NCI-H345 (cell line): ENCODE measurements at places on chromosomes 6 and 20.

- DNase-seq: peak; percentile 50
Measured at GRCh38 chr20:32672394-32672981, 1.3 kb downstream of the C20orf203 start.

DNA sequence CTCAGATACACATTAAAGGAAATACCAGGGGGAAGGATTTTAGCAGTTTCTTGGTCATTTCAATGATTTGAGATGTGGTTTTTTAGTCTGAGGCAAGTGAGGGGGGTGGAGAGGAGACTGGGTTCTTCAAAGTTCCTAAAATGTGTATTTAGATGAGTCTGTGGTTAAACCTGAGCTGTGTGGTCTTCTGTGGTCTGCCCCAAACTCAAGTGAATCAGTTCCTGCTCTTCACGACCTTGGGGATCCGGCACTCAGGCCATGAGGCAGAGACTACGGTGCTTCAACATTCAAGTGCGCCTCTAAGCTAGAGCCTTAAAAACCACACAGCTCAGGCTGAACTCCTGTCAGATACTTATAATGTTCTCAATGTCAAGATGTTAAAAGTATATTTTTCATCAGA lies 406.7 kb downstream of the LMBRD1 start:
- DNase-seq: no peak

DNA sequence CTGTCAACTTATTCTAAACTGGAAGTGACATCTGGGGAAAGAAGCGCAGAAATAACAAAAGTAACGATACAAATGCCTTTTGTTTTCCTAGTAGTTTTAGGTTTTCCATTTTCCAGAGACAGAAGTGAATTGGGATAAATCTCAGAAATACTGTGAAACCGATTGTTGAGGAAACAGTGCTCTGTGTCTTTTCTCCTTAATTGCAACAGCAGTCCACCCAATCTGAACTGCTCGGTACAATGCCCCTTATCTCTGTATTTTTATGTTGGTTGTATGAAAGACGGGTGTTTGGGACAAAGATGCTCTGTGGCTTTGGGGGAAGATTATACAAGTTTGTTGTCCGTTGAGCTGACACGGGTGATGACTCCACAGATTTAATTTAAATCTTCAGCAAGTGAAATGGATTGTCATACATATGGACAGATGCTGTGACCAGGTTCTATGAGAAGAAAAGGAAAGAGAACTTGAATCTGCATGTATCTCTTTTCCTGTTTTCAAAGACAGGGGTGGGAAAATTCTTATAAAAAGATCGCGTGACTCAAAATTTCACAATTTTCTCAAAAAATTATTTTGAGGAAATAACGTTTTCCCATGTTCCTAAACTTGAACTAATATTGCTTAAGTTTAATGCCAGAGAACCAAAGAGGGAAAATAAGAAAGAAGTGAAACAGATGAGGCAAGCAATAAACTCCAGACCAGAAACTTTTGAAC lies 41.2 kb downstream of the SASH1 start:
- DNase-seq: no peak

DNA sequence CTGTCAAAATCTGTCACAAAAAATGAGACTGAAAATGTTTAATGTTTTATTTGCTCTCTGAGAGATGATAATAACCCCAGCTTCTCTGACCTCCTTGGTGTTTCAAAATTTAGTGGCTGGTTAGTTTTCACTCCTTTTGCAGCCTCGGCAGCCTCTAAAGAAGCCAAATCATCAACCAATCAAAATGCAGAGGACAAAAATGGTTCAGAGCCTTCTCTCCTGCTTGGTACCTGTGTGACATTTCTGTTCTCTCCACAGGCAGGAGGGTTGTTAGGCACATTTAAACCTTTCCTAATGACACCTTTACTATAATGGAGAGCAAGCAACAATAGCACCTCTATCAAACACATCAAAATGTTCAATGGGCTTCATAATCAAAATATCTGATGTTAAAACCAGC lies 375.5 kb downstream of the HACE1 start:
- DNase-seq: no peak

DNA sequence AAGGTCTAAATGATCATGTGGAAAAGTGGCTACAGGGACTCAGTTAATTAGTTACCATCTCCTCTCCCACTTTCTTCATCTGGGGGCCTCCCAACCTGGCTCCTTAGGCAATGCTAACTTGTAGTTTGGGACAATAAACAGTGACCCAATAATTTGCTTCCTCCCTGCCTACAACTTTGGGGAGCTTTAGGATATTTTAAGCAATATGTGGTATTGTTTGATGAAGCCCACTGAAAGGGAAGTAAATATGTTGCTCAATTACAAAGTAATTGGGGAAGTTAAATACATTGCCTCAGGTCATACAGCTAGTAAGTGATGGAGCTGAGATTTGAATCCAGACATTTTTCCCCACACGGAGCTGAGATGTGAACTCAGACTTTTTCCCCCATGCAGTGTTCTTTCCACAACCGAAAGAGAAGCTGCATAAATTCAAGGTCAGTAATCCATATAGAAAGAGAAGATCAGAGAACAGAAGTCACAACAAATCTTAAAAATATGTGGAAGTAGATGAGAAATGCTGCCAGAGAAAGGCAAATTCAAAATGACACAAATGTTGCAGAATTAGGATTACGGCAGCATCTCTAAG lies 26.6 kb downstream of the ZHX3 start:
- DNase-seq: no peak

DNA sequence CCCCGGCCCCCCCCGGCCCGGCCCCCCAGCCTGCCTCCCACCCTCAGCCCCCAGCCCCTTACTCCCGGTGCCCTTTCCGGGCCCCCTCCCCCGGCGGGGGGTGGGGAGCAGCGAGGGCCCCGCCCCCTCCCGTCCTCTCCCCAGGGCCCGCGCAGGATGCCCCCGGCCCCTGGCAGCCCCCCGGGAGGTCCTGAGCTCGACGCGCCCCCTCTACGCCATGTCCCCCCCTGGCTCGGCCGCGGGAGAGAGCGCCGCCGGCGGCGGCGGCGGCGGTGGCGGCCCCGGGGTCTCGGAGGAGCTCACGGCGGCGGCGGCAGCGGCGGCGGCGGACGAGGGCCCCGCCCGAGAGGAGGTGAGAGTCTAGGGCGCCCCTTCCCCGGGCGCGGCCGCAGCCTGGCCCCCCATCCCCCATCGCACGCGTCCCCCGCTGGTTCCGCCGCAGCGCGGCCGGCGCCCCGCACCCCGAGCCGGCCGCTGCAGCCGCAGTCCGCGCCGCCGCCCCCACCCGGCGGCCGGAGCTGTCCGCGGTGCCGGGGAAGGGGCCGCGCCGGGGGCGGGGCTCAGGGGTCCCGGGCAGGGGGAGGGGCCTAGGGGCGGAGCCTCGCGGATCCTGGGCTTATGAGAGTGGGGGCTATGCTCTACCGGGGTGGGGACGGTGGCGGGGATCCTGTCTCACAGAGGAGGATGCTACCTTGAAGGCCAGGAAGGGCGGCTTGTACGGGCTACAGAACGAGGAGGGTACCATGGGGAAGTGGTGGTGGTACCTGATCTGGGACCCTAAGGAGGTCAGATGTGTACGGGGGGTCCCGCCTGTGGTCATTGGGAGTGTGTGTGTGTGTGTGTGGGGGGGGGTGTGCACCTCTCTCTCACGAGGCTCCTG lies 516 bp downstream of the TMEM151B start:
- DNase-seq: peak; percentile 43

GRCh38 chr6:166462461-166463135 lies 79.9 kb upstream of the MPC1 start:
- no peak for DNase-seq

- peak; percentile 61 for DNase-seq
Measured at GRCh38 chr6:83893024-83893423, 33.5 kb downstream of the CYB5R4 start.

GRCh38 chr20:56722042-56722441 lies 92.9 kb downstream of the TFAP2C start:
- no peak for DNase-seq

DNA sequence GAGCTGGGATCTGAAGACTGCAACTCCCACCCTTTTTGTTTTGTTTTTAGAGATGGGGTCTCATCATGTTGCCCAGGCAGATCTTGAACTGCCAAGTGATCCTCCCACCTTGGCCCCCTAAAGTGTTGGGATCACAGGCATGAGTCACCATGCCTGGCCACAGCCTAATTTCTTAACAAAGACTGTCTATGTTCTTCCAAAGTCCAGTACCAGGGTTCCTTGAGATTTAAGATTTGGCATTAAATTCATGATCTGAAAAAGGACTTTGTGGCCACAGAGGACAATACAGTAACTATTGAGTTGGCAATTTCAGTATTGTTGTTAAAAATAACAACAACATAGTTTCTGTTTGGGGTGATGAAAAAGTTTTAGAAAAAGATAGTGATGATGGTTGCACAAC lies 28.7 kb upstream of the BEND3 start:
- DNase-seq: no peak

DNA sequence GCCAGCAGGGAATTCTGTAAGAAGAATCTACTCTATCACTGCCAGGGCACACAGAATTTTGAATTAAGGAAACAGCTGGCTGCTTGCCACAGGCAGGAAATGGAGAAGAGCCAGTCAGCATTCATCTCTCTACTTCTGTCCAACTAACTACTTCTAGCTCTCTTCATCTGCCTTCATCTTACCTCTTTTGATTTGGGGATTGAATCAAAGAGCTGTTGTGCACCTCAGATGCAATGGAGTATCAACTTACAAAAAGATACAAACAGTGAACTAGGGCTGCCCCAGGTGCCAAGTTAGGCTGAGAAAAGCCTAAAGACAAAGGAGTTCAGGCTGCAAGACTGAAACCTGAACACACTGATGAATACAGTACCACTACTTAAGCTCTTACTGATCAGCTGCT lies 82.0 kb downstream of the PTPRK start:
- no peak for DNase-seq

DNA sequence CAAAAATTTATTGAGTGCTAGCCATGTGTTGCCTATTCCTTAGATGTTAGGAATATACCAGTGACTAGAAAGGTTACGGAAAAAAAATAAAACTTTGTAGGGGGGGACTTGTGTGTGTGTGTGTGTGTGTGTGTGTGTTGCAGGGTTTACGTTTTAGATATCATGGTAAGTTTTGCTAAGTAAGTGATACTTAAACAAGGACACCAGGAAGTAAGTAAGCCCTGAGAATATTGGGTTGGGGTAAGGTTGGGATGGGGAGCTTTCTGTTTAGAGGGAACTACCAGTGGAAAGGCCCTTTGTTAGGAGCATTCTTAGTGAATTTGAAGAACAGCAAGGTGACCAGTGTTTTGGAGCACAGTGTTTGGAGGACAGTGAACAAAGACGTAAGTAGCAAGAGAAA lies 30.3 kb downstream of the NCOA3 start:
- no peak for DNase-seq

DNA sequence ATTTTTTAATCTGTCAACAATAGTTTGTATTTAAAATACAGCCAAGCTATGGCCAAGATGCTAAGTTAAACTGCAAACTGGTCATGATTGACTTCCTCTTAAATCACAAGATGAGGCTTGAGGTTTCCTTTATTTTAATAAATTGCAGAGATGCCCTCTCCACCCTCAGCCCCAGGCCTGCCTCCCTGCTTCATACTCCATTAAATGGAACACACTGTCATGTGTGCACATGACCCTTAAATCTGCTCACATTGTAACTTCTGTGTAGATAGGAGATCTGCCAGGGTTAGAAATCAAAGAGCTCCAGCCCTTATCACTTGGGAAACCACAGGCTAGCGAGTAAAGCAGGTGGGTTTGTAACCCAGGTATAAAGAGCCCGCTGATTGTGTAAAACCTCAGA lies 20.8 kb downstream of the DUSP22 start:
- DNase-seq: no peak

- DNase-seq: no peak
Measured at GRCh38 chr20:36349384-36350170, 43.4 kb downstream of the DLGAP4 start.
